ENCODE measurements at places on chromosomes 11 and 22. TPM values are rescaled to one million over a fixed set of nuclear protein-coding genes. Genes with fewer than 3 reads are reported as not detected.
A peak's percentile ranks its signal among the peaks of the same experiment; 100 is the strongest.

DNA sequence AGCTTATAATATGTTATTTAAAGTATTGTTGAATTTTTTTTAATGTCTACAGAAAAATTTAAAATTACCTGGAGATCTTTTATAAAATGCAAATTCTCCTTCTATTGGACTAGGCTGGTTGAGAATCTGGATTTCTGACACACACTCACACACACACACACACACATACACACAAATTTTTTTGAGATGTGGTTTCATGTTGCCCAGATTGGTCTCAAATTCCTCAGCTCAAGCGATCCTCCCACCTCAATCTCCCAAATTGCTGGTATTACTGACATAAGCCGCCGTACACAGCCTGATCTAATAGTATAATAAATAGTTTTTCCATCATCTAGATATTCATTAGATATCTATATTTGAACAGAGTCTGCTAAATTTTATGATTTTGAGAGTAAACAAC, 4.5 kb upstream of the RFPL1 start:
- H3K4me3 ChIP-seq = no peak overlapping the region
- no peak overlapping the region for H3K27ac ChIP-seq
- no peaks in the 10 kb centered on the region for H3K36me3 ChIP-seq
- DNase-seq = no peak

Gene FIBIN
- not detected for total RNA-seq

GRCh38 chr11:113073290-113073953, 112.2 kb downstream of the NCAM1 start:
- no peak overlapping the region for H3K27ac ChIP-seq
- peaks cover 1% of the 10 kb centered on the region for H3K27me3 ChIP-seq
- H3K4me3 ChIP-seq = no peak overlapping the region
- no peaks in the 10 kb centered on the region for H3K36me3 ChIP-seq

DNA sequence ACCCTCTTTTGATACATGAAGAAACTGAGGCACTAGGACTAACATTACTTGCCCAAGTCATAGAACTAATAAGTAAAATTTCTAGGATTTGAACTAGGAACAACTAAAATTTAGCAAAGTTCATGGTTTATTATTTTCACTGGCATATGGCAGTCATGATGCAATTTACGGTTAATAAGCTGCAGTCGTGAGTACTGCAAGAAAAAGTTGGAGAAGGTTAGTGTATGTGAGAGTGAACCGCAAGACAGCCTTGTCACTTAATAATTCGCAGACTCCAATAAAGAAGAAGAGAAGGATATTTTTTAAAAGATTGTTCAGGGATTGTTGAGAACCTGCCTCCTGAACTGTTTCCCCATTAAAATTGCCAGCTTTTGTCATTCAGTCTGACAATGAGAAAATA, 663.4 kb upstream of the TENM4 start:
- H3K4me1 ChIP-seq = no peaks in the 10 kb centered on the region
- no peaks in the 10 kb centered on the region for H3K27me3 ChIP-seq
- DNase-seq = no peak
- no peaks in the 10 kb centered on the region for H3K36me3 ChIP-seq

GRCh38 chr11:43282607-43283440, 29.0 kb upstream of the API5 start:
- H3K27me3 ChIP-seq = no peaks in the 10 kb centered on the region
- H3K27ac ChIP-seq = no peak overlapping the region
- no peaks in the 10 kb centered on the region for H3K36me3 ChIP-seq
- no peak overlapping the region for H3K4me3 ChIP-seq
- H3K4me1 ChIP-seq = no peaks in the 10 kb centered on the region

DNA sequence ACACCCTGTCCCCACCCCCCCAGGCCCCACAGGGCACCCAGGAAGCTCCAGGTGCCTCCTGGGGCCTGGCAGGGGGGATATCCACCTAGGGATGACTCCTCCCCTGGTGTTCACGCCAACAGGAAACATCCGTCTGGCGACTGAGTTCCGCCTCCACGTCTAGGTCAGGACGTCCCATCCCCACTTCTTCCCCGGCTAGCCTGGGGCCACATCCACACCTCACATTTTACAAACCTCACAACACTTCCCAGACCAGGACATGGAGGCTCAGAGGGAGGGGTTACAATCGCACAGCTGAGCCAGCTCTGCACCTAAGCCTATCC, 21.0 kb downstream of the MAFF start:
- H3K4me1 ChIP-seq = peaks cover 22% of the 10 kb centered on the region
- DNase-seq = no peak

DNA sequence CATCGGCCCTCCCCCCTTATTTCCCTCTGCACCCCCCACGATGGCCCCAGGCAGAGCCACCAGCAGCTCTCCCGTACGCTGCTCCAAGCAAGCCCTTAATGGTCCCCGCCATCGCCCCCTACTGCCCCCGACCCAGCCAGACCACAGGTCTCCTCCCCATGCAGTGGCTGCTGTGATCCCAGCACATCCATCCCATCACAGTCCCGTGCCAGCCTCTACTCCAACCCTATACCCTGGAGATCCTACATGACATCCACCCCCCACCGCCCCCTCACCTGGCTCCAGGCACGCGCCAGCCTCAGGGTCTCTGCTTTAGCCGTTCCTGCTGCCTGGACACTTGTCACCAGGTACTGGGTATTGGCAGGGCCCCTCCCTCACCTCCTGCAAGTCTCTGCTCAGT, 85.8 kb upstream of the RTL6 start:
- no peaks in the 10 kb centered on the region for H3K36me3 ChIP-seq
- no peak overlapping the region for H3K4me3 ChIP-seq
- DNase-seq = peak; percentile 17
- peaks cover 4% of the 10 kb centered on the region for H3K4me1 ChIP-seq
- no peak overlapping the region for H3K27ac ChIP-seq
- H3K27me3 ChIP-seq = no peaks in the 10 kb centered on the region

- no peak for DNase-seq
- H3K27ac ChIP-seq = no peak overlapping the region
- H3K4me3 ChIP-seq = no peak overlapping the region
- H3K4me1 ChIP-seq = no peaks in the 10 kb centered on the region
- no peaks in the 10 kb centered on the region for H3K27me3 ChIP-seq
- H3K36me3 ChIP-seq = no peaks in the 10 kb centered on the region
Observed at GRCh38 chr11:8228231-8228630, 35.4 kb downstream of the LMO1 start.

GRCh38 chr22:48886604-48887393, 940.9 kb downstream of the BRD1 start:
- no peak overlapping the region for H3K4me3 ChIP-seq
- H3K27me3 ChIP-seq = no peaks in the 10 kb centered on the region

Measured in Caco-2 (cell line).